ENCODE measurements at places on chromosomes 11 and 22.

DNA sequence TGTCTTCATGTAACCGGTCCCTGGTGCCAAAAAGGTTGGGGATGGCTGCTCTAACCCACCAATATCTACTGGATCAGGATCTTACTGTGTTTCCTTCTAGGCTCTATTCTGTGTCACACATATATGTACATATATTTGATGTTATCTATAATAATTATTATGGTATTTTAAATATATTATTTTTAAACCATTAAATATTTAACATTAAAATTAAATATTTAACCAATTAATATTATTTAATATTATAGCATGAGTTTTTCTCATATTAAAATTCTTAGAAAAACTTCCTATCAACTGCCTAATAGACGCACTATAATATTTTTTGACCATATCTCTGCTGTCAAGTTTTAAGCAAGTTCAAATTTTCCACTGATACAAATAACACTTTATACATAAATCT, 196.9 kb upstream of the PLET1 start:
- no peak for DNase-seq

DNA sequence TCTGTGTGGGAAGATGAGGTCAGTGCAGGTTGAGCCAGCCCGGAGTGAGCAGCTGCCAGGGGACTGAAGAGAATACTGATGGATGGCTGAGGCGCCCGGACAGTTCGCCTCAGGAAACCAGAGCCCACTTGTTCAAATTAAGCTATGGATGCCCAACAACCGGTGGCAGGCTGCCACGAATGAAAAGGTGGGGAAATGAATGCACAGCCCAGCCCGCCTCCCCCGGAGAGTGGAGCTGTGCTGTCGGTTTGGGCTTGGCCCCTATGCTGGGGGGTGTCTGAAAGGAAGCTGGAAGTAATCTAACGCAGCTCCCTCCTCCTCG, 21.9 kb downstream of the HSPA8 start:
- DNase-seq, result no peak

GRCh38 chr11:1060852-1061616, 13.6 kb upstream of the MUC2 start:
- no peak for DNase-seq

- no peak for DNase-seq
These were observed 24.6 kb downstream of the PPIL2 start for GRCh38 chr22:21690401-21690801.
